Activated T-cell treated with anti-CD3 and anti-CD28 coated beads for 48 hours (primary cell): ENCODE measurements at places on chromosomes 6 and 20.

DNA sequence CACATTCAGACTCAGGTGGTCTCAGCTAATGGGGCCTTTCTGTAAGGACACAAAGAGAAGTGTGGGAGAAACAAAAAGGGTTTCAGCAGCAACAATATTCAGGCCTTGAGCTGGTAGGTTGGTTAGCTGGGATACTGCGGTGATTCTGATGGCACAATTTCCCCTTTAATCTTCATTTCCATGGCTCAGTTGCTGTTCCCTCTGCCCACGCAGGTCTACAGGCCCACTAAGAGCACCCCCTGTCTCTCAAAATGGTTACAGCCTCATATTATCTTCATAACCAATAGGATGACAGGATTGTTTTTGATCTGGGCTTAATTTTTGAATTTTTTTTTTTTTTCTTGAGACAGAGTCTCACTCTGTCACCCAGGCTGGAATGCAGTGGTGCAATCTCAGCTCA is 48.9 kb downstream of the MYB start:
- no peak for DNase-seq

GRCh38 chr20:49444553-49444990 is 37.9 kb downstream of the KCNB1 start:
- no peak for DNase-seq

DNA sequence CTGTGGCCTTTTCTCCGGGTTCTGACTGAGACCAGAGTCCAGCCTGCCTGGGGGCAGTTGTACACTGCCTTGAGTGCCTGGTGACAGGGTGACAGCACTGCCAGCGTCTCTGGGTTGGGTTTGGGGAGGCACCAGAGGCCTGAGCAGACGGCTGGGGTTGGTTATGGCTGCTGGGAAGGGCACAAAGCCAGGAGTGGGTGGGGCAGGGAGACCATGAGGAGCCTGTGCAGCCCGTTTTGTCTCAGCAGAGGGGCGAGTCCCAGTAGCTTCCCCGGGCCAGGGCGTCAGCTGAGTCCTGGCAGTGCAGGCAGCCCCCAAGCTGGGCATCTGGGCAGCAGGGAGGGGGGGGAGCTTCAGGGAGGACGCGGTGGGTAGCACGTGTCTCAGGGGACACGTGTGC is 15.3 kb upstream of the SULF2 start:
- no peak for DNase-seq

DNA sequence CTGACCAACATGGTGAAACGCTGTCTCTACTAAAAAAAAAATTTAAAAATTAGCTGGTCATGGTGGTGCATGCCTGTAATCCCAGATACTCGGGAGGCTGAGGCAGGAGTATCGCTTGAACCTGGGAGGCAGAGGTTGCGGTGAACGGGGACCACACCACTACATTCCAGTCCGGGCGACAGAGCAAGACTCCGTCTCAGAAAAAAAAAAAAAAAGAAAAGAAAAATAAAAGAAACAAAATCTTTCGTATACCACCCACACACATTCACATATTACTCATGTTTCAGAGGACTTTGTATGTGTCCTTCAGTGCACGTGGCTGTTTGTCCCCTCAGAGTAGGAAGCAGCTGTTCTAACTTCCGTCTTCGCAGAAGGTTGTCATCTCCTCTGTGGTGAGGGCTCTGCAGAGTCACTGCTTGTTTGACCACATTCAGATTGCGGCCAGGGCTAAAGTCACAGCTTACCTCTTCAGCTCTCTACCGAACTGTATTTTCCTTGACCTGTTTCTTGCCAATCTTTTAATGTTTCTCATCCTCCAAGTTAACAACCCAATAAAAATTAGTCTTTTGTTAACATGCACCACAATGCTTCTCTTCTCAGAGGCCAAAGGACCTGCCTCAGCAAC is 36.6 kb upstream of the HIVEP1 start:
- no peak for DNase-seq

DNA sequence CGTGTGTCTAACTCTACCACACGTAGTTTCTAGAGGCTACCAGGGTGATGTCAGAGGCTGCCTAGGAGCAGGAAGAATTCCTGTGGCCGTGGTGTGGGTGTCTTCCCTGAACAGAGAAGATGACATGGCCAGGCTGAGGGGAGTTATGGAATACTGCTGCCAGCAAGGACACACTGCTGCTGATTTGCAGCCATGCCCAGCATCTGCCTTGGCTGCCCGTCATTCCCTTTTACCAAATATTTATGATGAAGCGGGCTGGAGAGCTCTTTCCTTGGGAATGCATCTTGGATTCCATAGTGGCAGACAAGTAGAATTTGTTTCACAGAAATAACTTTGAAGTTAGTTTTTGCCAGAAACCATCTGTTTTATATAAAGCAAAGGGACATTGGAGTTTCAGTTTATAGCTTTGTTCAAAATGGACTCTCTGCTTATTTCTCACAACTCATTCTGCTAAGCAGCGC is 80.8 kb upstream of the VSTM2L start:
- no peak for DNase-seq

- DNase-seq, result no peak
Measured at GRCh38 chr20:32449057-32449889, 91.1 kb downstream of the ASXL1 start.

- DNase-seq, result no peak
Measured at GRCh38 chr20:32496811-32497533, 88.2 kb downstream of the NOL4L start.

DNA sequence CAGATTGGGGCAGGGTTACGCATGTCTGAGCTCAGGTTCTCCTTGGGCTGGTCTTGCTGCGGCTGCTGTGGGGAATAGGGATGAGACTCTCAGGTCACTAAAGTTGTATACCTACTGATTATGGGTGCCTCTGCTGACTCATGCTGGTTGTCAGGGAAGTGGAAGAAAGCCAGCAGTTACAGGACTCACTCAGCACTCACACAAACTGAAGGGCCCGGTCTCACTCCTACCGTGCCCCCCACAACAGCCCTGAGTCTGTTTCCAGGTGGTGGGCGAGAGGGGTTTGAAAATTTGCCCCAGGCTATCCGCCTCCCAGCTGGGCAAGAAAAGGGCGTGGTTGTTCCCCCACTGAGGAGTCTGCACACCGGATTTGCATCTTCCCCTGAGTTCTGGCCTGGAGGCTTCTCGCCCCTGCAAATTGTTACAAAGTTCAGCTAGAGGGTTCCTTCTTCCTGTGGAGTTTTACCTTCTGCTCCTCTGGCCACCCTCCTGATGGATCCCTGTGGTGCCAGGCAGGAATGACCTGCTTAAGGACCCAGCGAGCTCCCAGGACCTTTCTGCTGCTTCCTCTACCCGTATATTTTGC is 659.2 kb downstream of the HDGFL1 start:
- DNase-seq, result no peak

GRCh38 chr6:110944681-110945151 is 13.8 kb upstream of the GTF3C6 start:
- DNase-seq, result peak; percentile 21

DNA sequence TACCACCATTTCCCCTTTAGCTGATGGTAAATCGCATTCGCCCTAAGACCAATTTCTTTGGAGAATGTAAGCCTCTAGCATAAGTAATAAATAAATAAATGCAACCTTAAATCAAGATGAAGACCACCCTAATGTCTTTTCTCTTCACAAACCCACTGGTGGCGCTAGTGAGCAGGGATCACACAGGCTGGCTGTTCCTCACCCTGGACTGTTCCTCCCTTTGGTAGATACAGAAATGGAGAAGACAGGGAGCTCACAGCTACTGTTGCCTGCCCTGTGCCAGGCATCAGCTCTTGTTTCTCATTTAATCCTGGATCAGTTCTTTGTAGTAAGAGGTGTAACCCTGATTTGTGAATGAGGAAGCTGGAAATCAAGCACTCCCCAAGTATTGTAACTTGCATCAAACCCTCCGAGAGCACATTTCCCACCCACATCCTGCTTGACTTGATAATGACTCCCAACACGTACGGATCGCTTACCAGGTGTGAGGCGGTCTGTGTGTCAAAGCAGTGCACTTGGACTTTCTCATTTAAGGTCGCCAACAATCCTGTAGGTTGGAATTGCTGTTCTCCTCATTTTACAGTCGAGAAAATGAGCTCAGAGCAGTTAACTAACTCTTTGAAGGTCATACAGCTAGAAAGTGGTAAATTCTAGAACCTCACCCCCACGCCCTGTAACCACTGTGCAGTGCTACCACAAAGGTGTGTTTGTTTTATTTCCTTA is 236.1 kb downstream of the TSHZ2 start:
- DNase-seq, result no peak

- no peak for DNase-seq
Measured at GRCh38 chr6:38933426-38933825, 115.2 kb upstream of the GLP1R start.

DNA sequence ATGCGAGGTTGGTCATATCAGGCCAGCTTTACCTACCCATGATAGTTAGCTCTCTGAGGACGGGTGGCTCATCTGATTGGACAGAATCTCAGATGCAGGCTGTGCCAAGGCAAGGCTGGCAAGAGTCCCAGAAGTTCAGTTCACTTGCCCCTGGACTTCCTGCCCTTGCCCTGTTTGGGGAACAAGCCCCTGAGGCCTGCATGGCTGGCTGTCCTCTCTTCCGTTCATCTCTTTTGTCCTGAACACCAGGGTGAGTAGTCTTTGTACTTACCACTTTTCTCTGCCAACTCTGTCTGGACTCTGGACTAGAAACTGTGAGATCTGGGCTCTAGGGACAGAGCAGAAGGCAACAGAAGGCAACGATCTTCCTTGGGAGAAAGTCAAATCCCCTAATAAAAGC is 769.9 kb downstream of the QKI start:
- DNase-seq, result no peak

GRCh38 chr6:67952121-67952520 is 683.0 kb upstream of the ADGRB3 start:
- DNase-seq, result no peak
